ENCODE measurements at places on chromosomes 1 and 21.

DNA sequence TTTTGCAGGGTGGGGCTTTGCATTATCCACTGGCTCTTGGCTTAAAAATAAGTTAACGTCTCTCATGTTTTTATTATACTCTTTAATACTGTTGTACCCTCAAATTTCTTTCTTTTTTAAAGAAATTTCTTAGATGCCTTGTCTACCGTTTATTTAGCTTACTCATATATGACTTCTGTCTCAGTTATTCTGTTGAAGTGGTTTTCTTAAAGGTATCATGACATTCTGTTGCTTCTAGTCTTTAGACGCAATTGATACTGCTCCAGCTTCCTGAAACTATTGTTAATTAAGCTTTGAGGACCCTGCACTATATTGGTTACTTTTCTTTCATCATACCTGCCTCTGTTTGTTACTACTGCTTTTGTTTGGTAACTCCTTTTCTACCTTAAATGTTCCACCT is 11.7 kb downstream of the PKN2 start:
- DNase-seq, result no peak

GRCh38 chr1:116664366-116664977 is 3.1 kb downstream of the IGSF3 start:
- DNase-seq, result no peak

DNA sequence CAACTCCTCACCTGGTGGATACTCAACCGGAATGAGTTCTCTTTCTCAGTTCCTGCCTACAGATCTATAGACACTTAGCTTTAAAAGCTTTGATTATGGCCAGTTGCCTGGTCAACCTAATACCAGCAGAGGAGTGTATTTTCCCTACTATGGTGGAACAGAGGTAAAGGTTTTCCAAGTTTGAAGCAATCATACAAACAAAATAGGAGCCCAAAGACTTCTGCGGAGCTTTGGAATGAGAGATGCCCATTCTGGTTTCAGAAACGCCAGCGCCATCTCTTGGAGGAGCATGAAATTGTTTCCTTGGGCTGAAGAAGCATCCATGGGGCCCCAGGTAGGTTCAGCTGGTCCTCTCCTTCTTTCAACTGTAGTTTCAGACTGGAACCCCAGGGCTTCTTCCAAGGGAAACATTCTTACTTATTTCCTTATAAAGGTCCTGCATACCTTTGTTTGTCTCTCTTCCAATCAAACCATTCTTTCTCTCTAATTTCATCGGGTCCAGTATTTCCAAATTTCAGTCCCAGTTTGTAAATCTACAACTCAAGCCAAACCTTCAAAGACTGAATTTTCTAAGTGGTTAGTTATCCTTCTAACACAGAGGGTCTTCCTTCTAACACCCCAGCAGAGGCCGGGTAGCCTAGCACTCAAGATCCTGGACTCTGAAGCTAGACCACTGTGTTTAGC is 95.9 kb downstream of the KCNJ15 start:
- peak; percentile 75 for DNase-seq

DNA sequence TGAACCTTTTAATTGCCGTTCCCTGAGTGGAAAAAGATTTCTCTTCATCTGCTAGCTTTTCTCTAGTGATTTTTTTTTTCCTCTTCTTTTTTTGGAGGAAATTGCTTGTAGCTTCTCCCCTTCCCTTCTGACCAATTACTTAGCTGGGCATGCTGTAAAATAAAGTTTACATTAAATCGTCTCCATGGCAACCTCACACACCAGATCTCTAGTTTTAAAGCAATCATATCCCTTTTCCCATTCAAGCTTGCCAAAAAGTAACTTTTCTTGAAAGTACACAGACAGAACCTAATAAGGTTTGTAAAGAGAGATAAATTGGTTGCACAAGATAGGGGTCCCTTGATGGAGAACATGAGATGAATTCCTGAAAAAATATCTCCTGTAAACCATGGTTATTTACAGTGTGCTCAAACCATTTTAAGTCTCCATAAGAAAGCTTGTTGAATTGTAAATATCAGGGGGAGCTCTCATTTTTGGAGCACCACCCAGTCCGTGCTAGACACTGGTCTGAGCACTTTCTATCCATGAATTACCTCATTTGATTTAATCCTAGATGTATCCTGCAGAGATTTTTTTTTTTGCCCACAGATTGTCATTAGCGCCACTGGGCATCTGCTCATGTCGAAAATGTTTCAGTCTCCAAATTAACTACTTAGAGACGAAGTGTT is 32.6 kb upstream of the HTR1D start:
- peak; percentile 52 for DNase-seq

DNA sequence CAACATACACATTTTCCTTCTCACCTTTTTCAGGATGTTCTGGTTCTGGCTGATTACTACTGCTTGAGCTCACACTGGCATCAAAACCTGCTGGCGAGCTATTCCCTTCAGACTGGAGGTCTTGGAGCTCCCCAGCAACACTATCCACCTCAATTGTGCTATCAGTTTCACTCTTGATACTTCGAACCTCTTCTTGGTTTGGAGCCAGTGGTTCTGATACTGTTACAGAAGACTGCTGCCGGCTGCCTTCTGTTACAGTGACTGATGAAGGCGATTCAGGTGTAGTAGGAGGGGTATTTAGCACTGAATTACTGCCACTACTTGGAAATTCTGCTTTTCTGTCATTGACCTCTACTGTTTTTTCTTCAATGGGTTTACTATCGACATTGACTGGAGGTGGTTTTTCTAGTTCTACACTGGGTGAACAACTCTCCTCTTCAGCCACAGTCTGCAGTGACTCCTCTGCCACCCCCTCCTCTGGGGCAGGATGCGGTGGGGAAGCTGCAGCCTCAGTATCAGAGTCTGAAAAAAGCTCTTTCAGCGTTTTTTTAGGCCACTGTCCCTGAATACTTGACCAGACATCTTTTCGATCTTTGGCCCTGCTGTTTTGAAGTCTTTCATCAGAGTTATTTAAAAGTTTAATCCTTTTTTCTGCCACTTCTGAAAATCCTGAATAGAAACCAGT is 20.7 kb upstream of the RBM34 start:
- no peak for DNase-seq

- peak; percentile 35 for DNase-seq
Measured at GRCh38 chr1:115077286-115077983, 11.9 kb downstream of the TSPAN2 start.

DNA sequence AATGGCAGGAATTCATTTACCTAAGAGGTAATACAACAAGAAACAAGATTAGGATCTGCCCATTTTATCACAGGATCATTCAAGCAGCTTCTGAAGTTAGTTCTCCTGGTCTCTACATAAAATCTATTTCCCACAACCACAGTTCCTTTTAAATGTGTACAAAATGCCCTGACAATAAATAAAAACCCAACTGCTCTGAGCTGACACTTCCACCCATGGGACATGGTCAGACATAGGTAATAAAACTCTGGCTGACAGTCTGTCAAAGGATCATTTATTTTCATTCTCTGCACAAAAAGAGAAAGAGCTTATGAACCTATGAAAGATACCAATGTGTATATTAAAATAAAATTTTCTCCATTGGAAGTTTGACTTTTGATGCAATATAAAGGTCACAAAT is 145.4 kb upstream of the PALMD start:
- no peak for DNase-seq

All from eye (tissue), 1 donor.